ENCODE measurements at places on chromosomes 3 and 15.

DNA sequence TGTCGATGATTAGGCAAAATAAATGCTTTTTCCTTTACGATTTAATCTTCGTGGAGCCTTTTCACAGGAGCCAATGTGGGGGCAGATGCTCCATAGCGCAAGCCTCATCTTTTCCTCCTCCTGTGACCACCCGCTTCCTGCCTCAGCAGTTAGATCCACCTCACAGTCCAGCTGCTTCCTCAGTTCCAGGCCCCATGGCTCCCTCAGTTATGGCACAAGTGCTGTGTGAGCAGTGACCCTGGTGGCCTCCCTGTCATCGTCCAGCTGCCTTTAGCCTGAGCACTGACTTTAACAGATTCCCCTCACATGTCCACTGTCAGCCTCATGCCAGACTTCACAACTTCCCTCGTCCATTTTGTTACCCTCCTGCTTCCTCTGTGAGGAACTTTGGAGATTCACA, 424.6 kb upstream of the GBE1 start:
- DNase-seq = no peak

DNA sequence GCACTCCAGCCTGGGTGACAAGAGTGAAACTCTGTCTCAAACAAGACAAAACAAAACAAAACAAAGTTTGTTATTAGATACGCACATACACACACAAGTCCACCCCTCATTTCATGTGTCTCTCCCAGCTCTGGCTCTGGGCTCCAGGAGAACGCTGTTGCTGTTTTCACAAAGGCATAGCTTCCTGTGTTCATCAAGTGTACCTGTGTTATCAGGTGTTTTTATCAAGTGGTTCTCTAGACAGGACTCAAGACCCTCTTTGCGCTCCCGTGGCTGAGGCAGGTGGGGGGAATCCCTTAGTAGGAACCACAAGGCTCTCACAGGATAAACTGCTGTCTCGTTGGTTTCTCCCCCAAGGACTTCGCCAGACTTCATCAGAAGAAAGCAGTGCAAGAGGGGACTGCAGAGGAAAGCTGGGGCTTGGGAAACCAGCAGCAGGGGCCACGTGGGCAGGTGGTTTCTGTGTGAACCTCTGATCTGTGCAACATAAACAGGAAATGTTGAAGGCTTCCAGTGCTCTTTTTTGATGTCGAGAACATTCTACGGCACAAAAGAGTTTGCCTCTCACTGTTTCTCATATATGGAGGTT, 6.9 kb upstream of the PPP1R2 start:
- no peak for DNase-seq

DNA sequence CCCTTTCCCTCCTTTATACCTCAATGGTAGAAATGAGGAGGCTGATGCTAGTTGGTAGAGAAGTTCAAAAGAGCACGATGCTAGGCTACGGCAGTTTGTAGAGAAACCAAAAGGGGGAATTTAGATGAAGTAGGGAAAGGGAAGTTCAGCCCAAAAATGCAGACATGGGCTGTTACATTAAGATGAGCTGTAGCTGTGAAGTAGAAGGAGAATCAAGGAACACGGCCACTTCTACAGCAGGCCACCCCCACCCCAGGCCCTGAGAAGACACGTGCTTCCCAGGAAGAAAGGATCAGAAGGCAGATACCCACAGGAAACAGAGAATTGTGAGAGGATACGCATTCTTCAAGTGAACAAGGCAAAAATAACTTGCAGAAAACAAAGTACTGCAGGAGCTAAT, 2.1 kb upstream of the PARP14 start:
- no peak for DNase-seq

GRCh38 chr3:146972726-146973125, 367.6 kb upstream of the PLSCR5 start:
- no peak for DNase-seq

GRCh38 chr15:37819191-37819590, 115.2 kb upstream of the TMCO5A start:
- no peak for DNase-seq

GRCh38 chr15:56933410-56933809, 15.0 kb downstream of the TCF12 start:
- DNase-seq = no peak

GRCh38 chr15:85580879-85581278, 200.5 kb downstream of the AKAP13 start:
- no peak for DNase-seq

DNA sequence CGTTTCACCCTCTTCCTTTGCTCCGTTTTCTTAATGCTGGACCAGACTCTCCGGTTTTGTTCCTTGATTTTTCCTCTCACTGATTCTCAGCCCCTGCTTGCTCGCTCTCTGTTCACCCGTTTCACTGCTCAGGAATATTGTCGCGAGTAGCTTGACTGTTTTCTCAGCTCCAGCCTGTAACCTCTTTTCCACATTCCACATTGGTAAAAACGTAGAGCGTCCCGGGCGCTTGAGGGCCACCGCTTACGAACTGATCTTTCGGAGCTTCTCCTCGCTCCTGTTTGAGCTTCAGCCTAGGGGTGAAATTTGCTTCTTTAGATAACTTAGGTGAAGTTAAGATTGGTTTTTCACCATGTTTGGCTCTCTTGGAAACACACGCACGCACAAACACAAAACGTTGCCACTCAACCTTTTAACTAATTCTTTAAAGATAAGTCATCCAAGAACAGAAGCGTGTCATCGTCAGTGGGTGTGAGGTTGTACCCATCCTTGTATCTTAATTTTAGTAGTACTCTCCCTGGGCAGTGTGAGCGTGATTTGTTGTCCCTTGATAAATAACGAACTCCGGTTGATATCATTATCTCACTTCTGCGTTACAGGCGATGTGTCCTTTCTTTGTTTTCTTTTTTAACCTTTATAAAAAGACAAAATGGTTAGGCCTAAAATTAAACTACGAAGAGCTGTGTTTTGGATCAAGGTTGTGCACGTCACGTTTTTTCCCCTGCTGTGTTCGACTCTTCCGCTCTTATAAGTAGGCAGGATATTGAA, 1.0 kb downstream of the PAK2 start:
- peak; percentile 80 for DNase-seq

DNA sequence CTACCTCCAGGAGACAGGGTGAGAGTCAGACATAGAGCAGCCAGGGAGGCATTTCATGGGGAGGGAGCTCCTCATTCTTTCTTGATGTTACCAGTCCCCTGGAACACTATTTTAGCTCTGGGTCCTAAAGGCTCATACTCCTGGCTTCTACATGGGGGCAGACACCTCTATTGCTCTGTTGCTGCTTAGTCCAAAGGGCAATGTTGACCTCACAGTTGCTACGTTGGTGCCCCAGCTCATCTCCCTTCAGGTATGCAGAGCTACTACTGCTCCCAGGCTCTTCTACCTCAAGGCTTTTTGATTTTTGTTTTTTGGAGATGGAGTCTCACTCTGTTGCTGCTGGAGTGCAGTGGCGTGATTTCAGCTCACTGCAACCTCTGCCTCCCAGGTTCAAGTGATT, 245.6 kb upstream of the LRRFIP2 start:
- no peak for DNase-seq

- no peak for DNase-seq
Observed at GRCh38 chr15:32786906-32787305, 69.1 kb downstream of the GREM1 start.

DNA sequence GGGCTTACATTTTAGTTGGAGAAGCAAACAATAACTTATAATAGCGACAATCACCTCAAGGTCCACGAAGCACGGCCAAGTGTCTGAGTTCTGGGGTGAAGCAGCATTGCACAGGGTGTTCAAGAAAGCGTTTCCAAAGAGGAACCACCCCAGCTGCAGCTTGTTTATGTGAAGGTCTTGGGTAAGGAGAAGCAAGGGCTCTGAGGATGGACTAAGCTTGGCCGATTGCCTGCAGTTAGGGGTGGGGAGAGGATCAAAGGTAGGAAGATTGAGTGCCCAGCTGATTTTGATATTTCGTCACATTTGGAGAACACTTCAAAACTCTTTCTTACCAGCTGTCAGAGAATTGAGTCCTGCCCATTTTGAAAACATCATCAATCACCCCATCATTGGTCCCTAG, 321.6 kb upstream of the DNAJC19 start:
- no peak for DNase-seq

DNA sequence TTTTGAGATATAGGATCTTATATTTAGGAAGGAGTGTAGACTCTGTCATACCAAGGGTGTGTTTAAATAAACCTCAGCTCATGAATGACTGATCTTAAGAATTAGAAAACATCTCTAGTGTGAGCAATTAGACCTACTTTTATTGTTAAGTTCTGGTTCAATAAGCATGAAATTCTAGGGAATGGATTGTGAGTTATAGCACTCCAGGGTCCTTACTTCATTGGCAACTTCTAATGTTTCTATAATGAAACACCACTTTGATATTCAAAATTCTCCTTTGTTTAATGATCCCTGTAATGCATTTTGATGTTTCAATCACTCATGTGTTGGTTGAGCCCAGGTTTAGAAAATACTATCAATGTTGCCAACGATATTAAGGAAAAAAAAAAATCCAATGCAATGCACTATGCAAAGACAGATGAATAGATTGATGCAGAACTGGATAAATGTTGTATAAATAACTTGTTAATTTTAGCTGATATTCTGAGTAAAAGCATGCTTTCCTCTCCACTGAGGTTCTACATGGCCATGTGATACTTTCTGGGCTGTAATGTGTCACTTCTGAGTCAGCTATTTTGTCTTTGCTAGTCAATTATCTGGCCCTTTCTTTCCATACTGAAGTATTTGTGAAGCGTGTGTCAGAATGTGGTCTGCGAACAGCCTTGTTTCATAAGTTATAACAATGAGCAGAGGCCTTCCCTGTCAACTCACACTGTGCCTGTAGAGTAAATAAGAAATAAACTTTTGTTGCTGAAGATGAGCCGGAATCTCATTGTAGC, 1035.9 kb downstream of the PLOD2 start:
- DNase-seq = no peak

DNA sequence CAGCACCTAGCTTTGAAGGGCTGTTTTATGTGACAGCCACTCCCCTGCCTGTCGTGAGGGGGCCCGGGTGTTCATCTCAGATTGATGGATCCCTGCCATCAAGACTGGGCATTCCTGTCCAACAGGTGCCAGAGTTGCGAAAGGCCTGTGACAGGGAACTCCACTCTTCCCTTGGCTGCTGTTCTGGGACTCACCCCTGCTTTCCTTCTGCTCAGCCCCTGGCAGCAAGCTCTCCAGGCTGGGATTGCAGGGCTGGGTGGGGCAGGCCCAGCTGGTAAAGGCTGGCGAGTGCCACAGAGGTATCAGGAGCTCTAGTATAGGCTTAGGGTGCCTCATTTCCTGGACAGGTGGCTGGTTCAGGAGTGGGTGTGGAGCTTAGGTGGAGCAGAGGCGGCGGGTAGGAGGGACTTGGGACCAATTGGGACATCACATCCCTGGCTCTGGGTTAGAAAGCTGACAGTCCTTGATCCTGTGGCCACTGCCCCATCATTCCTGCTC, at the start of gene PLA2G4B:
Gene PLA2G4B (plus strand): TSS at position 448 of the 498 bp plus-strand sequence. CDS start 67 bp downstream, outside the sequence.
- DNase-seq = no peak

DNA sequence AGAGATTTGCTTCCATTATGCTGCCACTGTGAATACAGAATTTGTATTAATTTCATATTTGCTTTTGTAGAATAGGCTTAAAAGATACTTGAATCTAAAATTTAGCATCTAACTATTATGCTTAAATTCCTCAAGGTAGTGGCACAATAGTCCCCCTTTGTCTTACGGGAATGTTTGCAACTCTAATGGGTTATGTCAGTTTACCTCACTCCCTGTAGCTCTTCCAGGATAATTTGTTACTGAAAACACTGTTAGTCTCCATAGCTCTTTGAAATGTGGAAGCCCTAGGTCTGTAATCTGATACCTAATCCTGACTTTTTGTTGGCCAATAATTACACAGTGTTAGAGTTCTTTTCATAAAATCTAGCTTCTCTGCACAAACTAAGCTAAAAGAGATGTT, 433.4 kb downstream of the PYDC2 start:
- DNase-seq = no peak

DNA sequence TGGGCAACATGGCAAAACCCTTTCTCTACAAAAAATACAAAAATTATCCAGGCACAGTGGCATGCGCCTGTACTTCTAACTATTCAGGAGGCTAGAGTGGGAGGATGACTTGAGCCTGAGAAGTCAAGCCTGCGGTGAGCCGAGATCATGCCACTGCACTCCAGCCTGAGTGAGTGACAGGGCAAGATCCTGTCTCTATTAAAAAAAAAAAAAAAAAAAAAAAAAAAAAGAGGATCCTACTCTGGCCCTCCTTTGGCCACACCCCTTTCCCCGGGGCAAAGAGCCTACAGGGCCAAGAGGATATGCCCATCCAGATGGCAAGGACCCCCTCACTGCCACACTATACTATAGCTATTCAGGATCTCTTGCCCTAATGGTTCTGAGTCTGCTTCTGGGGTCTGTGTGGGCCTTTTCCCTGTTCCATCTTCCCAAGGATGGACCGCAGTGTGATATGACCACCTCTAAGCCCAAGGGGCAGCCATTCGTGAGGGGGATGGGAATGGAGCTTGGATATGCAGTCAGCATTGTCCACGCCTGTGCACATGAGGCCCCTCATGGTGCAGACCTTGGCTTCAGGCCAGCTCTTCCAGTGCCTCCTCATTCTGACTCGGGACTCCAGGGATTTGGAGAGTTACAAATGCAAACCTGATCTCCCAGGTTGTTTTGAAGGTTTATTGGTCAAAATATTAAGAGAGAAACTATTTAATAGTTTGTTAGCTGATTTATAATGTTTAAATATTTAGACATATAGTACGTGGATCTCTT, 7.3 kb downstream of the TYRO3 start:
- DNase-seq = no peak

DNA sequence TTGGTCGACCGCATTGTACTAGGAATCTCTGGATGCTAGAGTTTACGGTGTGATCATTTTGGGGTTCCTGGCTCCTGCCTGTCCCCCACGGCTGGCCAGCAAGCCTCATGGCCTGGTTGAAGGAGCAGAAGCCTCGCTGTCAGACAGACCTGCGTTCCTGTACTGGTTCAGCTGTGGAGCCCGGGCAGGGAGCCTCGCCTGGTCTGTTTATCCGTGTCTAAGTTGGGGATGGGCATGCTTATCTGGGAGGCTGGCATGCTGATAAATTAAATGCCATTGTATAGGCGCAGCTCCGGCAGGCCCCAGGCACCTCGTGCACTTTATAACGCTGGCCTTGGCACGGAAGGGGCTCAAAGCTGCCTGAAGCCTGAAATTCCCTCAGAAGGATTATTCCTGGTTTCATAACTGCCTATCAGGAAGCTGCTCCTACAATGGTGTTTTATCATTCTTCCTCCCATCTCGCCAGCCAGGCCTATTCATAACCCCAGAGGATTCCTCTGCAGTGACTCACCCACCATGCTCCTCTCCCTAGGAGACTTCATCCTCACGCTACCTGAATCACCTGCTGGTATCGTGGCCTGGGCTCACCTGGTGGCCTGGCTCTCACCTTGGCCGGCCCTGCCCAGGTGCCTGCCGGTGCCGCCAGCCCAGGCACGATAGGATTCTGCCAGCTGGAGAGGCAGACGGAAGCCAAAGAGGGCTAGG, 110.9 kb downstream of the ASB7 start:
- DNase-seq = peak; percentile 41
